HTR-8/SVneo (cell line): ENCODE measurements at places on chromosomes 3 and 15.

GRCh38 chr3:107285197-107285596 lies 92.0 kb upstream of the CCDC54 start:
- DNase-seq, result no peak

- no peak for DNase-seq
Measured at GRCh38 chr3:49495023-49495422, 25.0 kb downstream of the DAG1 start.

DNA sequence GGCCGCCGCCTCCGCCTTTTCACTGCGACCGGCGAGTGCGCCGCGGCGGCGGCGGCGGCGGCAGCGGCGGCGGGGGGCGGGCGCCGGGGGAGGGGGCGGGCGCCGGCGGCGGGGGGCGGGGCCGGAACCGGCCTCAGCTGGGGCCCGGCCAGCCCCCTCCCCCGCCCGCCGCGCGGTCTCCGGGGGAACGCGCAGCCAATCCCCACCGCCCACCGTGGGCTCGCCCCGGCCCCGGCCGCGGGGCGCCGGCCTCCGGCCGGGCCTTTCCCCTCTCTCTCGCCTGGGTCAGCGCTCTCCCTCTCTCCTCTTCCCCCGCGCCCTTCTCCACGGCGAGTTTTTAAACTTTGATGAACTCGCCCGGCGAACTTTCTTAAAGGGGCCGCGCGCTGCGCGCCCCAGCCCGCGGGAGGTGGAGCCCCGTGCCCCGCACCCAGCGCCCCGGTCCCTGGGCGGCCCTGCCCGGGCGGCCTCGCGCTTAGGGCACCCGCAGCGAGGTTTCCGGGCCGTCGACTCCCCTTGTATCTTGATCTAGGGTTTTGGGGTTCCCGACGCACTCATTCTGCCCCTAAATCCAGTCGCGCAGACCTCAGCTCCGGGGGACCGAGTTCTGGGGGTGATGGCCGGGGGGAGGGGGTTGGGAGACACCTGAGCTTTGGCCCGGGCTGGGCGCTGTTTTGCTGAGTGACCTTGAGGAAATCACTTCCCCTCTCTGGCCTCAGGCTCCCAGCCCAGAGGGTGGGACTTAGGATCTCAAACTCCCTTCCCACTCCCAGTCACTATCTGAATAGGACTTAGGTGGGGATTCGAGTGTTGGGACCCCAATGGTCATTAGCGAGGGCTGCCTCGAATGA lies at the start of gene RBPMS2:
Gene RBPMS2 (minus strand): TSS at position 39 of the 851 bp plus-strand sequence. CDS start 270 bp downstream, outside the sequence.
- peak; percentile 48 for DNase-seq

DNA sequence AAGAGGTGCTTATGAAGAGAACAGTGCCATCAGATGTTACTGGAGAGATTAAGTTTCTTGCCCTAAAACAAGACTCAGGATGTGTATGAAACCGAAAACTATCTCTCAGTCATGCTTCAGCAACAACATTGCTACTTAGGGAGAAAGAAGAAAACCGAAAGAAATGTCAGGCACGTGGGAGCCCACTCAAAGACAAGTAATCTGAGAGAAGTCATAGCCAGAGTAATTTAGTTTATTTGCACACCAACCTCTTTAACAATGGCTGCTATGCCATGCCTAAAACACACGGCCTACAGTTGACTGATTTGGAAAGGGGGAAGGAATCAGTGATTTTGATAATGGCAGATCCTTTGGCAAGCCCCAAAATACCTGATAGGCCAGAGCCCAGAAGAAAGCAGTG lies 162.9 kb downstream of the TIGIT start:
- DNase-seq, result no peak

GRCh38 chr3:197878427-197878826 lies 71.6 kb upstream of the RPL35A start:
- DNase-seq, result no peak

GRCh38 chr3:185927501-185928200 lies 10.2 kb downstream of the TRA2B start:
- DNase-seq, result no peak

GRCh38 chr3:9649791-9650521 lies 651 bp downstream of the MTMR14 start:
- DNase-seq, result no peak

GRCh38 chr3:126720596-126720995 lies 16.6 kb downstream of the CHCHD6 start:
- no peak for DNase-seq
